ENCODE measurements at places on chromosomes 5 and 9. TPM values are rescaled to one million over a fixed set of nuclear protein-coding genes. Genes with fewer than 3 reads are reported as not detected.

Gene ORM2
- total RNA-seq, result 0.77 TPM

DNA sequence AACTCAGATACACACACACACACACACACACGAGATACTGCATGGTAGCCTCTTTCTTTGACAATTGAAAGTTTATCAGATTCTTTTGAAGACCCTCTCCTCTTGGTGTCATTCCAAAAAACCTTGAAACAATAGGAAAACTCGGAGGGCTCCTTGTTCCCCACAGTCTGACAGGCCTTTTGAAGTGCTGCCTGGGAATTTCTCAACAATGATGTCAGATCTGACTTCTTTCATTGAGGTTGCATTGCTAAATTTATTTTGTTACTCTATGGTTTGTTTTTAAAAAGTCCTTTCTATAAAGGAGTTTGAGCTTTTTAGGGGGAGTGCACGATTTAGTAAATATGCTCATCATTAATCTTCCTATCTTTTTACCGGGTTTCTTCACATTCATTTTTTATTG, 583.9 kb downstream of the SEMA5A start:
- no peaks in the 10 kb centered on the region for H3K36me3 ChIP-seq
- DNase-seq, result no peak
- no peaks in the 10 kb centered on the region for H3K27me3 ChIP-seq
- H3K27ac ChIP-seq, result no peak overlapping the region
- no peak overlapping the region for H3K4me3 ChIP-seq

Gene SMC2
- 25.3 TPM for total RNA-seq

Gene PCA3
- not detected for total RNA-seq

Data from Panc1 (cell line).